NCI-H748 treated with DMSO at 0.1 percent for 48 hours (cell line): ENCODE measurements at places on chromosomes 11 and 22.

DNA sequence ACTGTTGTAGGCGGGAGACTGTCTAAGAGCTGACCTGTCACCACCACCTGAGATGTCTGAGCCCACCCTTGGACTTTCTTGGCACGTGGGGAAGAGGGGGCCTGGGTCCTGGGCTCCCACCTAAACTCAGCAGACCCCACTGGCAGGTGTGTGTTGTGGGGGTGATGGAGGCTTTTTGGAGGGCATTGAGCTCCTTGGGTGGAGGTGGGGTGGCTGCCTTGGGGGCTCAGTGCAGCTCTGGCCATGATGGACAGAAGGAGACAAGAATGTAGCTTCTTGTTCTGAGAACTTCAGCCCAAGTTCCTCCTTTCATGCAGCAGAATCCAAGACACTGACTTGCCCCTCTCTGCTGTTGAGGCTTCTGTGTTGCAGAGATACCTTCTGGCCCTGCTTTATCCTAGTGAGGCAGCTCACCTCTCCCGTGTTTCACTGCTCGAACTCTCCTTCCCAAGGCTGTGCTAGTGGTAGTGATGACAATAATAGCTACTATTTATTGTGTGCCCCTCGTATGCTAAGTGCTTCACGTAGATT is 116.6 kb upstream of the OR4B1 start:
- no peak for DNase-seq

- no peak for DNase-seq
Observed at GRCh38 chr11:34149786-34150185, 44.4 kb downstream of the NAT10 start.

DNA sequence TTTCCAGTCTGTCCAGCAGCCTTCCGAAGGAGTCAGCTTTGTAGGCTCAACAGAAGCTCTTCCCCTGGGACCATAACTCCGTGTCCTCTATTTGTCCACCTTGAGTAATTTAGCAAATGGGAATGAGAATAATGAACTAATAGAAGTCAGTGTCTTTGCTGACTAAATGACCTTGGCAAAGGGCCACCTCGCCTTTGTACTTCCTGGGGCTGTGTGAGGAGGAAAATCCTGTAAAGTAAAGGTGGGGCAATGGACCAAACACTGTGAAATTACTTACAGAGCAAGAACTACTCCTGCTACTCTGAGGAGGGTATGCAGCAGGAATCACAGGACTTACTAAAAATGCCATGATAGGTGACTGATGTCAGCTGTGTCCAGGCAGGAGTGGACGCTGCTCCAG is 36.2 kb upstream of the CSNK2A3 start:
- DNase-seq, result no peak

DNA sequence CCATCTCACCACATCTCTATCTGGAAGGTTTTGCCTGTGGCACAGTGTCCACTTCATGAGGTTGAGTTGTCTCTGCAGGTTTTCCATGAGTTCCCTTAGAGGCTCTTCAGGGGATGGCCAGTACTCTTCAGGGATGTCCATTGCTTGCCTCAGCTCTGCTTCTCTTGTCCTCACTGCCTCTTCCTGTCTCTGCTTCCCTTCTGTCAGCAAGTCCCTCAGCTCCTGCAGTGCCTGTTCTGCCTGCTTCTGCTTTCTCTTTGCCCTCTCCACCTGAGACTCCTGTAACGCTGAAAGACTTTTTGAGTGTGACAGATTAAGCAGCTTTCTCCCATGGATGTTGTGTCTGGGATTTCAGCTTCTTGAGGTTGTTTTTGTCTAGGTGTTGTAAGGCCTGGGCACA is 38.2 kb upstream of the MRPL17 start:
- no peak for DNase-seq

DNA sequence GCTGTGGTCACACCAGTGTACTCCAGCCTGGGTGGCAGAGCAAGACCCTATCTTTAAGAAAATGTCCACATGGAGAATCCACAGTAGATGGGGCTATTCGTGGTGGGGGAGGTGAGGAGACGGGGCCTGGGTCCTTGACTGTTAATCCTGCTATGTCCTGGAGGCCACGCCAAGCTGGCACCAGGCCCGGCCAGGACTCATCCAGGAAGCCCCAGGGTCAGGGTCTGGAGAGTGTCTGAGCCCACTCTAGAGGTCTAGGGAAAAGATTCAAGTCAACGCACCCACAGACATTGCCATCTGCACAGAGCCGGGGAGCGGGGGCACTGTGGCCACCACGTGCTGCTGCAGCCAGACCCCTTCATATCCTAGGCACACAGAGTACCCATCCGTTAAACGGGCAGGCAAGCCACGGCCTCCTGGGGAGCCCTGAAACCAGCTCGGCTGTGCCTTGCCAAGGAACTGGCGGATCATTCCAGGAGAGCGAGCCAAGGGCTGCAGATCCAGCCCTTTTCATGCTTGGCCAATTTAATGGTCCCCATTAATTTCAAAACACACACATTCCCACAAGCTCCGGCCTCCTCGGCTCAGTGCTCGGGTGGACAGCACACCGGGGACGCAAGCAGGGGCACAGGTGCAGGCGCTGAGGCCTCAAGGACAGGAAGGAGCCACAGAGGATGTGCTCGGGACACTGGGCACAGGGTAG is 24.7 kb downstream of the MACROD1 start:
- no peak for DNase-seq

- peak; percentile 93 for DNase-seq
Observed at GRCh38 chr11:120746836-120747609, 235.5 kb downstream of the GRIK4 start.

DNA sequence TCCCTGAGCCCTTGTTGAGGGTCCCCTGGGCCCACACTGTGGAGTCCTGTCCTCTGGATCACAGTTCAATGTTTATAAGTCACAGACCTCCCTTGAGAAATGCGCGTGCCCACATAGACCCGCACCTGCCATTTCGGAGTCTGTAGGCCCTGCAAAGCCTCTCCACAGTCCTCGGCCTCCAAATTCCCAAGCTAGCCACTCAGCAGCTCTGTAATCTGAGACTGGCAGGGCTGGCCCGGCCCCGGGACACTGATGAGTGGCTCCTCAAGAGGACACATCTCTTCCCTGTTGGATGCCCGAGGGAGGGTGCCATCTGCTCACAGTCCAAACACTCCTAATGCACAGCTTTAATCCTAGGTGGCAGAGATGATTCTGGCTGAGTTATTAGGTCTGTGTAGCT is 39.1 kb downstream of the B3GAT1 start:
- DNase-seq, result no peak

GRCh38 chr11:100866453-100866852 is 179.4 kb downstream of the ARHGAP42 start:
- DNase-seq, result no peak

GRCh38 chr11:25899617-25900160 is 432.2 kb upstream of the ANO3 start:
- DNase-seq, result no peak

DNA sequence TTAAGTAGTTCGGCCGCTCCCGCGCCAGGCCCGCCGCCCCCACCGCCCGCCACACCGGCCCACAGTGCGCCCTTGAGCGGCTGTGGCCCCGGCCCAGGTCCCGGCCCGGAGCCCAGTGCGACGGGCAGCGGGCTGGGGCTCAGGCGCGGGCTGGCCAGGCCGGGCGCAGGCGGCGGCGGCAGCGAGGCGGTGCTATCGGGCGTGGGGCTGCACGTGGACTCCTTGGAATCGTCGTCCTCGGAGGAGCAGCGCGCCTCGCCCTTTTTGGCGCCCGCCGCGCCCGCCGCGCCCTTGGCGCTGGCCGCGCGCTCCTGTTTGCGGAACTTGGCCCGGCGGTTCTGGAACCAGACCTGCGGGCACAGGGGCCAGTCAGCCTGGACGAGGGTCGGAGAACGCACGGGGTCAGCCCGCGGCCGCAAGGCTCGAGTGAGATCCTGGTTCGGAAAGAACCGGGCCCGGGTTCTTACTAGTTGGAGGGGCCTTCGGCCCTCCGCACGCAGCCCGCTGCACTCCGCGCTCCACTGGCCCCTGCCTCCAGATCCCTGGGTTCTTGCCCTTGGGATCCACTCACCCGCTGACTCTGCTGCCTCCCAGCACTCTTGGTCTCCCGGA is 4.0 kb downstream of the PHOX2A start:
- DNase-seq, result no peak

GRCh38 chr11:132284048-132284447 is 913.6 kb downstream of the NTM start:
- no peak for DNase-seq

DNA sequence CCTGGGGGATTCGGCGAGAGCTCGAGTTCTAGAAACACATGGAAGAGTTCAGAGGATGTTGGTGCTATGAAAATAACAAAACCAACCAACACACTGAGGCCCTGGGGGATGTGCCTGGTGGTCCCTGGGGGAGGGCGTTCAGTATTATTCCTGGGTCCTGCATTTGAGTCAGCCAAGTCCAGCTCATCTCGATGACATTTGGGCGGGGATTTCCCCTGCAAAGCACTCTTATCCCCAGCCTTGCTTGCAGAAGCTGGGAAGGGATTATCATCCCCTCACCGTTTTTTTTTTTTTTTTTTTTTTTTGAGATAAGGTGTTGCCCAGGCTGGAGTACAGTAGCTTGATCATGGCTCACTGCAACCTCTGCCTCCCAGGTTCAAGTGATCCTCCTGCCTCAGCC is 2.1 kb upstream of the SMIM38 start:
- DNase-seq, result no peak

DNA sequence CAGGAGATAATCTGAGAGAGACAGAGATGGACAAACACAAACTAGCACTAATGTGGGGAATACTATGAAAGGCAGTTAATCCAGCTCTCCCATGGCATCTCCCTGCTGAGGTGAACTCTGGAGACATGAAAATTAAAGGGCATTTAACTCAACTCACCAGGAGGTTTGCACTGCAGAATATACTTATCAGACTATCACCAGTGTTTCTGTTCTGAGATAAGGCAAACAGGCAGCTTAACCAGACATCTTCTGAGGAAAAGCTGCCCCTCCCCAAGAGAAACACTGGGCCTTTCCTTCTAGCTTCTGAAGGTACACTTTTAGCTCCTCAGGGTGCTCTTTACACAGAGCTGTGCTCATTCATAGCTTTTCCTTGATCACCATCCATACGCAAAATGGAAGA is 85.5 kb downstream of the AMBRA1 start:
- DNase-seq, result no peak

DNA sequence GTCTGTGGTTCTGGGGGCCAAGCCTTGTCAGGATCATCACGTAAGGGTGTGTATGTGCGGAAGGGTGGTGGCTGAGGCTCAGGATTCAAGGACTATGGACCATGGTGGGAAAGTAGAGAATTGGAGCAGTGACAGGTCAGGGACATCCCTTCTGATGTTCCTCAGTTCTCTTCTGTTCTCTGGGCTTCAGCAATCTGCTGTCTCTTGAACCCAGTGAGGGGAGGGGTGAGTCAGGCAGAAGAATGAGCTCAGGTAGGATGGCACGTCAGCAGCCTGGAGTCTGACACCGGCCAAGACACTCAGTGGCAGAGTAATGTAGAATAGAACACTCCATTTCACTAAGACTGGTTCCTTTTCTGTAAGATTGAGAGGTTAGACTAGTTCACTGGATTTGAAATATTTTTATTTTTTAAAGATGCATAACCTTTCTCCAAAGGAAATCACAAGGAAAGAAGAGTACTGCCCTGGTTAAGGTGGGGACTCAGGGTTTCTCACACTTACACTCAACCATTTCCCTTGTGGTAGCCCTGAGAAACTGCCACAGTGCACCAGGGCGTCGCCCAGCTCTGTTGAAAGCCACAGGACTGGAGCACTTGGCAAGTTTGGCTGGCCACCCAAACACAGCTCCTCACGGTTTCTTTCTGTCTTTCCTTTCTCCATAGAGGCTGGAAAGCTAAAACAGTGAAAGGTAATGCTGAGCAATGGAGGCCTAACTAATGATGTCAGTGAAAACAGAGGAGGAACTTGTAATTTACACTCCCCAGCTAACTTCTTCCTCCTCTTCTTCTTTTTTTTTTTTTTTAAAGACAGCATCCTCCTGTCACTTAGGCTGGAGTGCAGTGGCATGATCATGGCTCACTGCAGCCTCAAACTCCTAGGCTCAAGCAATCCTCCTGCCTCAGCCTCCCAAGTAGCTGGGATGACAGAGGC is 23.1 kb upstream of the MICAL2 start:
- DNase-seq, result no peak

DNA sequence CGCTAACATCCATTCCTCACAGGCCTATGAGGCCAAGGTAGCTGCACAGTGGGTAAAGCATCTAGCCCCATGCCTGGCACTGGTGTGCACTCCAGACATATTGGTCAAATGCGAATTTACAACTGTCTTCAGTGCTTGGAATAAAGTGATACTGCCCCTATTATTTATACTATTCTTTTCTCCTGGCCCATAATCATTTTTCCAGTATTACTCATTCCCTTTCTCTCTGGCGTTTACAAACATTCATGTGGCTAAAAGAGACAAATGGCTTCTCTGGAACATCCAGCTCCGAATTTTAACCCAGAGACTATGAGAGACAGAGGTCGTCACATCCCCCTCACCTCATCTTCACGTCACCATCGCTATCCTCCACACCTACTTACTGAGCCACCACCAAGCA is 87.2 kb upstream of the PITPNB start:
- no peak for DNase-seq

GRCh38 chr11:65315866-65316226 is 1.2 kb downstream of the CDC42EP2 start:
- no peak for DNase-seq

DNA sequence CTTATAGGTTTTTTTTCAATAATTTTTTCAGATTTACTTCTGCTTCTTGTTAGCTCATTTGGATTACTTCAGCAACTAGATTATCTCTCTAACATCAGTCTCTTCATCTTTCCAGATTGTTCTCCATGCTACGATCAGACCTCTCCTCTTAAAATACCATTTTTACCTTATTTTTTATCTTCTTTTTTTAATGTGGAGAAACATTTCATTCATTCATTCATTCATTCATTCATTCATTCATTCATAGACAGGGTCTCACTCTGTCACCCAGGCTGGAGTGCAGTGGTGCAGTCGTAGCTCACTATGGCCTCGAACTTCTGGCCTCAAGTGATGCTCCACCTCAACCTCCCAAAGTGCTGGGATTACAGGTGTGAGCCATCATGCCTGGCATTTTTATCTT is 189.4 kb downstream of the UVRAG start:
- no peak for DNase-seq

GRCh38 chr11:68039526-68040086 is 781 bp downstream of the TCIRG1 start:
- no peak for DNase-seq

GRCh38 chr11:94751786-94752185 is 16.4 kb upstream of the AMOTL1 start:
- DNase-seq, result no peak
